ENCODE measurements at places on chromosomes 7 and 10.

DNA sequence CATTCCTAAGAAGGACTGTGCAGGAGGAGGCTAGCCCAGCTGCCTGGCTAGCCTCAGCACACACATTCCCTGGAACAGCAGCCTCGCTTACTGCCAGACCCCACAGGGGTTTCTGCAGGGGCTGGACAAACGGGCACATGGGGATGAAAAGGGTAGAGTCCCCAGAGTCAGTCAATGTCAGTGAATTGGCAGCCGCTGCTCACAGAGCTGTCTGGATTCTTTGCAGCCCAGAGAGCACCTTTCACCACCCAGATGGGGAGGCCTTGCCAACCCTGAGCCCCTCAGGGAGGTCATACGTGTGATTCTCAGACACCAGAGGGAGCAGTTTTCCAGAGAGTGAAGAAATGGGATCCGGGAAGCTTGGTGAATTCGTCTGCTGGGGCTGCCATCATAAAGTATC is 143.3 kb downstream of the KCNMA1 start:
- no peak for DNase-seq

DNA sequence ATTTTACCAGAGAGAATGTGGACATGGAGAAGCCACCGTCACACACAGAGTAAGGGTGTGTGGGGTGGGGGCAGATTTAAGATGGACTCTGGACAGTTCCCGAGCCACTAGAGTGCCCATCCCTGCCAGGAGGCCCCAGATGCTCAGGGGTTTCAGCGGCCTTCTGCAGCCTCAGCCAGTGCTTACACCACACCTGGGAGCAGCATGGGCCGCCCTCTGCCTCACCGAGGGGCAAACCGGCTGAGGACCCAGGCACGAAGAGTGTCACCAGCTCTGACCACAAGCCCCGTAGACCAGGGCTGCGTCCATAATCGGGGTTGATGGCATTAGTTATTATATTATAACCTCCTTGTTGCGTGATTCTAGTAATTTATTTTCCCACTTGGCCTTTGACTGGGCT is 6.7 kb upstream of the MNX1 start:
- DNase-seq, result no peak

DNA sequence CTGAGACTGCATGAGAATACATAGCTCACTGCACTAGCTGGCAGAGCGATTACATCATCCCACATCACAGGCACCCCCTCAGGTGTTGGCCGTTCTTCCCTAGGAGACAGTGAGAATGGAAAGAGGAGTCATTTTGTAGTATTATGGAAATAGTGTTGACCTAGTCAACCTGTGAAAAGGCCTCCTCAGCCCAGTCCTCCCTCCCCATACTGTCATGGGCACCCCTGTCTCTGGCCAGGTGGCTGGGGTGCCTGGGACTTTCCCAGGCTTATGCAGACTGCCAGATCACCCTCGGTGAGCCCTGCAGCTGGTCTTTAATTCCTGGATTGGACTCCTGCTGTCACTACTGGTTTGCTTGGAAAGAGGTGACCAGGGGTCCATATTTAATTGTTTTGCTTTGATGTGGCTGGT is 4.0 kb downstream of the INPP5A start:
- no peak for DNase-seq

- no peak for DNase-seq
Measured at GRCh38 chr10:6516281-6516928, 63.7 kb downstream of the PRKCQ start.
